Germinal center (tissue), 1 donor: ENCODE measurements at places on chromosomes 1 and 21.
A peak's percentile ranks its signal among the peaks of the same experiment; 100 is the strongest.

DNA sequence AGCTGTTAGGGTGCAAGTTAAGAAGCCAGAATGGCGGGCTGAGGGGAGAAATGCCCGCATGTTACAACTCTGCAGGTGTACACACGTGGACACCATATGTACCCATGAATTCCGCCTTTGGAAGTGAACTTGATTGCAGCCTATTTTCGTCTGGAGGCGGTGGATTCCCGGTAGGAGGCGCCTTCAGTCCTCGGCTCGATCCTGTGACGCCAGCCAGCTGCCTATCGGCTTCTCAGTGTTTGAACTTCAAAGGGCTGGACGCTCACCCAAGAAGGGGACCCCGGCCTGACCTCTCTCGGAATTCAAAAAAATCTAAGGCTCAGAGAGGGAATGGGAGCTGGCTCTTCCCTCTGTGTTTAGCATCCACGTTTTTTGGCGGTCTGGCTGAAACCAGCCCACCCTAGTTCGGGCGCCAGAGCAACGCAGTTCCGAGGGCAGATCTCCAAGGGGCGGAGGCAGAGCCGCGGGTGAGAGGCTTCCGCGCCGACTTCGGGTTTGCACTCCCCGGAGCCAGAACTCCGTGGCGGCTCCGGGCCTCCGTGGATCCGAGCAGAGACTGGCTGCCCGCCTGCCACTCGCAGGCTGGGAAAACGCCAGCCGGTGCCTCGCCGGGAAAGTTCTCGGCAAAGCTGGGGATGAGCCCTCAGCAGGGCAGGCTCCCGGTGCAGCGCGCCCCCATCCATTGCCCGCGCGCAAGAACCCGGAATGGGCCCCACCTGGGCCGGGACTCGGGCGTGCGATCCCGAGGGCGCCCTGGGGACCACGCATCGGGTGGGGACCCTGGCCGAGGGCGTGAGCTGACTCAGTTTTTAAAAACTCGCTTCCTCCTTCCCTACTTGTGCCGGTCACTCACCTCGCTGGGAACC lies 996 bp upstream of the TMEM51 start:
- no peak for DNase-seq

- DNase-seq: no peak
Measured at GRCh38 chr1:192573499-192573898, 2.1 kb upstream of the RGS1 start.

DNA sequence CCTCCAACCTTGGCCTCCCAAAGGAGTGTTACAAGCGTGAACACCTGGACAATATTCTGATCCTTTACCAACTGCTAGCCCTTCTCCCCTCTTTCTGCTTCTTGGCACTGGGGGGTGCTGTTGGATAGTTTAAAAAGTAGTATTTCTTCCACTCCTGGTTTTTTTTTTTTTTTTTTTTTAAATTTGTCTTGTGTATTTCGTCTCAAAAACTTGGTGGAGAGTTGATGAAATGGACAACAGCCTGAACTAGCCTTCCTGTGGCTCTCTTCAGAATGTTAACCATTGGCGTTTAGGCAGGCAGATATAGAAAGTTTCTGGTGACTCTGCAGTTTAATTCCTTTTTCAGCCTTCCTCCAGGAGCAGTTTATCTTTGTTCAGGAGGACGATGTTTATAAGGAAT lies 69.7 kb upstream of the USP24 start:
- DNase-seq: peak; percentile 24

GRCh38 chr1:38004284-38005108 lies 818 bp downstream of the FHL3 start:
- DNase-seq: no peak

DNA sequence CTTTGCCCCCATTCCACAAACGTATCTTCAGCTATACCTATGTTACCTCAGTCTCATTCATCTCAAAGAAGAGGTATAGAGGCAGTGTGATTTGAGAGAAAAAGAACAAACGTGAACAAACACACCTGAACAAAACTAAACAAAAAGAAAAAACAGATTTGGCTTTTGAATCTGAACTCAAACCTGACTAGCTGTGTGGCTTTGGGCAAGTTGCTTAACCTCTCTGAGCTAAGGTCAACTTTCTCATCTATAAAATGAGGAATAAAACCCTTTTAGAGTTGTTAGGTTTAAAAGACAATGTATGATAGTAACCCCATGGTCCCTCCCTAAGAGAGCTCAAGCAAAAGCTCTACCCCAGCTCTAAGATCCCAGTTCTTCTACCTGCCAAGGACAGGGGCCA lies 73.5 kb downstream of the ZNF648 start:
- DNase-seq: no peak

GRCh38 chr1:88399690-88400089 lies 284.4 kb upstream of the PKN2 start:
- no peak for DNase-seq

DNA sequence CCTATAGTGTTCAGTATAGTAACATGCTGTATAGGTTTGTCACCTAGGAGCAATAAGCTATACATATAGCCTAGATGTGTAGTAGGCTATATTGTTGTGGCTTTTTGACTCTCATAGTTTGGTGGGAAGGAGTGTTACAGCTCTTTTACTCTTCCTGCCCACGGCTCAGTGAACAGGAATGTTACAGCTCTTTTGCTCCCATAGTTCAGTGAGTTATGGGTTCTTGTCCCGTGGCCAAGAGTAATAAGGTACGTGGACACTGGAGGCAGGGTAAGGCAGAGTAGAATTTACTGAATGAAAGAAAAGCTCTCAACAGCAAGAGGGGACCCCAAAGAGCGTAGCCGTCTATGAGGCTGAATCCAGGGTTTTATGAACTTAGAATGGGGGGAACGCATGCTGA lies 734.3 kb downstream of the ADGRL2 start:
- no peak for DNase-seq

- no peak for DNase-seq
Measured at GRCh38 chr1:221993444-221993948, 251.6 kb upstream of the DUSP10 start.

- peak; percentile 51 for DNase-seq
Measured at GRCh38 chr1:21289700-21290545, at the start of gene ECE1. Gene ECE1, minus strand, starts transcription at chr1:21290463. Its CDS starts 49 bp downstream, at chr1:21290414.

- DNase-seq: no peak
Measured at GRCh38 chr1:103056423-103056822, 51.9 kb downstream of the COL11A1 start.

GRCh38 chr1:53349369-53349835 lies 21.5 kb upstream of the LRP8 start:
- DNase-seq: no peak

- peak; percentile 30 for DNase-seq
Measured at GRCh38 chr21:33362044-33362555, 37.3 kb downstream of the IFNAR1 start.

DNA sequence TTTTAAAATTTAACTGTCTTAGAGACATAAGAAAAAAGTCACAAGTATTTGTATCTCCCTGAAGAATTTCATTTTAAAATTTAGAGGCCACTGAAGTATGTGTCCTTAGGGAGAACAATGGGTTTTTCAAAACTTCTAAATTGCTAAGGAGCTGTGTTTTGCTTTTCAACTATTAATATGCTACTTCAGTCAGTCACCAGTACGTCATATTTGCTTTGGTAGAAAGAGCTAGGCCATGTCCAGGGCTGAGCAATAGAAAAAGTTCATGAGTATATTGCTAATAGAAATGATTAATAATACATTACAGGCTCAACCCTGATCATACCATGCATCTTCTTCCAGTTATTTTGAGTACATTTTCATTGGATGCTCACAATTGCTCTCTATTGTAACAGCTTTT lies 1.7 kb upstream of the SGIP1 start:
- no peak for DNase-seq

DNA sequence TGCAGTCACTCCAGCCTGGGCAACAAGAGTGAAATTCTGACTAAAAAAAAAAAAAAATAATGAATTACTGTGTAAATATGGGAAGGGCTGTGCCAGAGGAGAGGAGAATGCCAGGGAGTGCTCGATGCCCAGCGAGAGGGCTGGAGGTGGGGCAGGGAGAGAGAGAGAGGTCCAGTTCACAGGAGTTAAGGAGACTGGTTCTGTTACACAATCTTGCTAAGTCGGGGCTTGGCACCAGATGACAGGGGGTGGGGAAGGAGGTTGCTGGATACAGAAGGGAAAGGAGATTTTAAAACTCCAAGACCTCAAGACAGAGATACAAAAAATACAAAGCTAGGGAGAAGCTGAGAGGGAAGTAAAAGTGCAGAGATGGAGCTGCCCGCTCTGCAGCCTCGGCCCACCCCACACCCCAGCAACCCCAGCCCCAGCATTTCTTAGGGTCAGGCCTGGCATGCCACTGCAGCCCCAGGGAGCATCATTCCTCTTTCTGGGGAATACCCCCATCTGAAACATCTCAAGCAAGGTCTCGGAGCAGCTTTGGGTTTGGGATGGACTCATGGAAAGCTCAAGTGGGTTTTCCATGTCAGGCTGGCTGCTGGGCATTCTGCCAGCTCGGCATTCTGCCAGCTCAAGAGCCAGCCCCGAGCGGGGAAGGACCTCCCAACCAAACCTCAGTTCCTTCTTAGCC lies 991 bp downstream of the SELENBP1 start:
- no peak for DNase-seq

DNA sequence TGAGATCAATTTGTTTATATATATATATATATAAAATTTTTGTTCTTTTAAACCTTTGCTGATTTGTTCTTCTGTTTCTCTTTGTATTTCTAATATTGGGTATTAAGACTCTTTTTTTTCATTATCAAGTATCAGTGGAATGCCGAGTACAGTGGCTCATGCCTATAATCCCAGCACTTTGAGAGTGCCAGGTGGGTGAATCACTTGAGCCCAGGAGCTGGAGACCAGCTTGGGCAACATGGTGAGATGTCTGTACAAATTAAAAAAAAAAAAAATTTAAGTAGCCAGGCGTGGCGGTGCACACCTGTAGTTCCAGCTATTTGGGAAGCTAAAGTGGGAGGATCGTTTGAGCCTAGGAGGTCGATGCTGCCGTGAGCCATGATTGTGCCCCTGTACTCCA lies 67.1 kb downstream of the MAST2 start:
- DNase-seq: no peak

DNA sequence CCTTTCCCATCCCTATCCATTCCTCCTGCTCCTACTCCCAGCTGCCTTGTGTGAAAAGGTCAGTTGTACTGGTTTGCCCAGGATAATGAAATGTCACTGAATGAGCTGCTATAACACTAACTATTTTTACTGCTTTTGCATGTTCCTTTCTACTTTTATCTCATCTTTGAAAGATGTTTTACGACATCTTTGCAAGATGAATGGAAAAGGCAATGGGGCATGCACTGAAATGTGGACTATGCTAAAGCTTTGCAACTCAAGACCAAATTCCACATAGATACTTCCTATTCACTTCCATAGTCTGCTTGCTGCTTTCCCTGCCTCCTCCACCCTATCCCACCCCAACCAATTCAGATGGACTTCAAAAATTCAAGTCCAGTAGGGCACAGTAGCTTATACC lies 111.3 kb downstream of the SETD4 start:
- DNase-seq: no peak

- no peak for DNase-seq
Measured at GRCh38 chr1:65846866-65847265, 54.2 kb downstream of the PDE4B start.

GRCh38 chr1:172394811-172395210 lies 25.7 kb upstream of the C1orf105 start:
- DNase-seq: no peak

- no peak for DNase-seq
Measured at GRCh38 chr1:10050611-10051010, 17.9 kb downstream of the UBE4B start.

- DNase-seq: peak; percentile 78
Measured at GRCh38 chr1:161046605-161047228, 940 bp upstream of the USF1 start.
